ENCODE measurements at places on chromosomes 11 and 22.
A peak's percentile ranks its signal among the peaks of the same experiment; 100 is the strongest.

DNA sequence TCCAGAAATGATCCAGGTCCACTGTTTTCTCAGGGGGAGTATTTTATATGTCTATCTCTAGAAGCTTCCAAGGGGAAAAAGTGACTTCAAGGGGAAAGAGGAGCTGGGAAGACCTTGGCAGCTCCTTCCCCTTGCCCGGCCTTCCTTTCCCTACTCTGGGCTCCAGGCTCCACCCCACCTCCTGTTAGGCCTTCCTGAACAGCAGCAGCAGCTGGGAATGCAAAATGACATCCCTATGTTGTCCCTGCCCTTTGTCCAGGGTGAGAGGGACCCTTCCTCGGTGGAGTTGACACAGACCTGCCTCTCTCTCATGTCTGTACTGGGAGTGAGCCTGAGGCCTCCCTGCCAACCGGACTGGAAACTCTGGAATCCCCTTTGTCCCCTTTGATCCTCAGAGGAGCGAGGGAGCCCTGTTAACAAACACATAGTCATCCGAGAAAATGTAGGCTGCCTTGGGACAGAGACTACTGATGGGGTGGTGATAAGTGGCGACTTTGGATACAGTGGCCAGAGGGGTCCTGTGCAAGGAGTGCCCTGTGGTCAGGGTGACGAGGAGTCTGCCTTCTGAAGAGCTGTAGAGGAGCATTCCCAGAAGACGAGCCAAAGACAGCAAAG lies 9.0 kb upstream of the MALAT1 start:
- peak; percentile 82 for DNase-seq

GRCh38 chr11:8601376-8602133 lies 7.5 kb upstream of the STK33 start:
- DNase-seq: no peak

- no peak for DNase-seq
Measured at GRCh38 chr11:118789501-118790356, 1.2 kb downstream of the DDX6 start.

- DNase-seq: no peak
Measured at GRCh38 chr22:30826670-30827355, 132.1 kb downstream of the OSBP2 start.

- DNase-seq: peak; percentile 57
Measured at GRCh38 chr22:44668190-44668885, 33.7 kb upstream of the PRR5 start.

DNA sequence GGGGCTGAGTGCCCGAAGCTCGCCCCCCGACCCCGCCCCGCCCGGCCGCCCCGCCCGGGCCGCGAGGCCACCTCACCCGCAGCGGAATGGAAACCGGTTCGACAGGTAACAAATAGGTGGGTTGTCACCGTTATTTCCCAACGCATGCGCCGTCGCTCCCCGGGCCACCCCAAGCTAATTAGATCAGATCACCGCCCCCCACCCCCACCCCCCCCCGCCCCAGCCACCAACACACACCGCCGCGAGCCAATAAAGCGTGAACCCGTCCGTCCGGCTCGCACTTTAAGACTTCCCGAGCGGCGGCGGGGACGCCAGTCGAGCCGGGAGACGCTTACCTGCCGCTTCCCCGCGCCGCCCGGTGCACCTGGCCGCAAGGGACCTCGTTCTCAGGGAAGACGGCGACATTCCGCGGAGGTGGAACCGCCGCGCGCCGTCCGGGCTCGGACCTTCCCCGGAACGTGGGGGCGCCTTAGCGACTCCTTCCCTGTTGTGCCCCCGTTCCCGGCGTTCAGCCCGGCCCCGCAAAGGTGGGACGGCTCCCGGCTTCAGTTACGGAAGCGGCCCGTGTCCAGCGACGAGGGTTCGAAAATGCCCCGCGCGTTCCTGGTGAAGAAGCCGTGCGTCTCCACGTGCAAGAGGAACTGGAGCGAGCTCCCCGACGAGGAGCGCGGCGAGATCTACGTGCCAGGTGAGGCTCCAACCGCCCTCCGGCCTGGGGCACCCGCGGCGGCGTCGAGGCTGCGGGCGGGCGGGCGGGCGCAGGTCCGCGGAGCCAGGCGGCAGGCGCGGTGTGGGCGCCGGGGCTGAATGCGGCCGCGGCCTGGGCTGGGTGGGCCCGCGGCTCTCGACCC lies at the start of gene OVOL1:
TSS of gene OVOL1 (plus strand) at position 278 of the 851 bp plus-strand sequence. CDS start at position 589, 311 bp downstream.
- DNase-seq: peak; percentile 22

- no peak for DNase-seq
Measured at GRCh38 chr11:76566811-76567210, 103.7 kb downstream of the LRRC32 start.

DNA sequence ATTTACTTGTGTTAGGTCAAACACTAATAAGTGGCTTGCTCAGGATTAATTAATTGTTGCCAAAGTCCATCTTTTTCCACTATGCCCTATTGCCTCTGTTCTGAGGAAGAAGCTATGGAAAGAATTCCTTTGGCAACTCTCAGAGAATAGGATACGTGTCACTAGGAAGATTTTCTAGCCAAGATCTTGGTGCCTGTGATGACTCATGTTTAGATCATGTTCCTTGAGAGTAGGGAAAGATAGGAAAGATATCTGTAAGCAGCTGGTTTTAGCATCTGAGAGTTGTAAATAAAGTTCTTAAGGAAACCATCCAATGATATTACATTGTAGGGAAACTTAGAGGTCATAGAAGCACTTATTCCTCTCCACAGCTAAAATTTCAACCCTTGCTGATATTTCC lies 15.7 kb downstream of the SLN start:
- no peak for DNase-seq

DNA sequence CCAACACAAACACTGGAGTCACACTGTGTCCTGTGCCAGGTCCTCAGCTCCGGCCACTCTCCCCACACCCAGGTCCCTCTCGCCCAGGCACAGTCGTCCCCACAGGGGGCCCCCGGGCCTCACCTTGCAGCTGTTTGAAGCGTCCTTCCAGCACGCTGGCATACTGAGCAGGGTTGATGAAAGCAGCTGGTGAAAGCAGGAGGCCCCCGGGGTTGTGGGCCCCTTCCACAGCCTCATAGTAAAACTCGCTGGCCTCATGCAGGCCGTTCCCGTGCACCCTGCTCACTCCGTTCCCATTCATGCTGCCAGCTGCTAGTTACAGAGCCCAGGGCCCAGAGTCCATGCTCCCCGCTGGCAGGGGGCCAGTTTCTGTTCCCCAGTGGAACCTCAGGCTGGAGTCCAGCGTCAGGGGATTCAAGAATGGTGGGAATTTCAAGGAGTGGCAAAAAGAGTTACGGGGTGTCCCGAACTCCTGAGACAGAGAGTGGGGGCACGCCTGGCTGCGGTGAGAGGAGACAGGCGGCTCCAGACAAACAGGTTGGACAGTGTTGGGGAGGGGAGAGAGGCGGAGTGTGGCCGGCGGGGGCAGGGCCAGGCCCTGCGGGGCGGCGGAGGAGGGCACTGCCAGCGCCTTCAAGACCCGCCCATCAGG lies 10.6 kb downstream of the SPTBN2 start:
- no peak for DNase-seq

- no peak for DNase-seq
Measured at GRCh38 chr11:119529936-119530335, 107.0 kb upstream of the THY1 start.

GRCh38 chr22:44586351-44586990 lies 88.4 kb upstream of the RTL6 start:
- peak; percentile 9 for DNase-seq

- no peak for DNase-seq
Measured at GRCh38 chr11:115269191-115269950, 234.8 kb downstream of the CADM1 start.

GRCh38 chr11:57373146-57373545 lies 7.8 kb downstream of the PRG3 start:
- no peak for DNase-seq

Measured in femur (tissue), 1 donor.